Temporal lobe (tissue), 4 donors: ENCODE measurements at places on chromosomes 1 and 21. TPM values are rescaled to one million over a fixed set of nuclear protein-coding genes. Genes with fewer than 3 reads are reported as not detected.

The LCE6A gene
- total RNA-seq = not detected

The CENPF gene
- 14.8 TPM for total RNA-seq

The TMCO4 gene
- 0.49 TPM for total RNA-seq

The NHLH1 gene
- 0.98 TPM for total RNA-seq

The TRPM2 gene
- total RNA-seq = 2.0 TPM

The RPE65 gene
- total RNA-seq = under 0.01 TPM

The CATSPERE gene
- total RNA-seq = 1.2 TPM

The BMP8A gene
- total RNA-seq = 0.25 TPM

The CCDC30 gene
- total RNA-seq = 12.0 TPM

The GRIK3 gene
- total RNA-seq = 34.7 TPM

The SEC16B gene
- total RNA-seq = 2.5 TPM

The PDZK1IP1 gene
- total RNA-seq = not detected

The LRRN2 gene
- 11.8 TPM for total RNA-seq

The RAD54L gene
- 1.5 TPM for total RNA-seq

The OR4F29 gene
- total RNA-seq = not detected

The DYRK1A gene
- total RNA-seq = 116 TPM

The SLC35A3 gene
- 28.5 TPM for total RNA-seq

The KIF17 gene
- total RNA-seq = 5.2 TPM

The TARBP1 gene
- total RNA-seq = 42.3 TPM

The SH3BP5L gene
- 21.9 TPM for total RNA-seq

The ARHGEF16 gene
- 0.25 TPM for total RNA-seq

The PLEKHO1 gene
- total RNA-seq = 45.2 TPM

The UBE4B gene
- total RNA-seq = 33.2 TPM

The S100A2 gene
- not detected for total RNA-seq

The C1QB gene
- 5.9 TPM for total RNA-seq

The IFNAR2 gene
- total RNA-seq = 7.9 TPM

The OR2T33 gene
- not detected for total RNA-seq

The C1orf115 gene
- 37.1 TPM for total RNA-seq

The CFHR3 gene
- not detected for total RNA-seq

The GBP2 gene
- total RNA-seq = 0.25 TPM

The C1QTNF12 gene
- total RNA-seq = 0.25 TPM

The UTS2 gene
- total RNA-seq = not detected

The UBXN11 gene
- total RNA-seq = 7.9 TPM

The LCE1C gene
- not detected for total RNA-seq

The LMOD1 gene
- 0.49 TPM for total RNA-seq

The SPATA45 gene
- total RNA-seq = 0.49 TPM

The CD52 gene
- total RNA-seq = not detected

The SH2D2A gene
- total RNA-seq = 0.25 TPM

The LPAR3 gene
- 0.74 TPM for total RNA-seq

The SGIP1 gene
- total RNA-seq = 78.2 TPM

The CACNA1S gene
- under 0.01 TPM for total RNA-seq
